ENCODE measurements at places on chromosomes 1 and 21. TPM values are rescaled to one million over a fixed set of nuclear protein-coding genes. Genes with fewer than 3 reads are reported as not detected.

STYXL2 gene
- total RNA-seq: 0.12 TPM

BACE2 gene
- 60.2 TPM for total RNA-seq

- H3K4me3 ChIP-seq: no peak overlapping the region
- H3K27ac ChIP-seq: no peak overlapping the region
- no peaks in the 10 kb centered on the region for H3K4me1 ChIP-seq
- DNase-seq: no peak
Observed at GRCh38 chr1:29485096-29485925, 249.0 kb downstream of the PTPRU start.

GRCh38 chr1:119116725-119117124, 23.7 kb downstream of the WARS2 start:
- no peak overlapping the region for H3K4me3 ChIP-seq
- H3K27ac ChIP-seq: no peak overlapping the region
- no peaks in the 10 kb centered on the region for H3K4me1 ChIP-seq
- no peaks in the 10 kb centered on the region for H3K27me3 ChIP-seq

GRCh38 chr1:33433509-33434362, 2.8 kb upstream of the PHC2 start:
- no peaks in the 10 kb centered on the region for H3K36me3 ChIP-seq
- no peak overlapping the region for H3K27ac ChIP-seq
- DNase-seq: peak; percentile 15
- no peaks in the 10 kb centered on the region for H3K27me3 ChIP-seq
- no peaks in the 10 kb centered on the region for H3K4me1 ChIP-seq

DNA sequence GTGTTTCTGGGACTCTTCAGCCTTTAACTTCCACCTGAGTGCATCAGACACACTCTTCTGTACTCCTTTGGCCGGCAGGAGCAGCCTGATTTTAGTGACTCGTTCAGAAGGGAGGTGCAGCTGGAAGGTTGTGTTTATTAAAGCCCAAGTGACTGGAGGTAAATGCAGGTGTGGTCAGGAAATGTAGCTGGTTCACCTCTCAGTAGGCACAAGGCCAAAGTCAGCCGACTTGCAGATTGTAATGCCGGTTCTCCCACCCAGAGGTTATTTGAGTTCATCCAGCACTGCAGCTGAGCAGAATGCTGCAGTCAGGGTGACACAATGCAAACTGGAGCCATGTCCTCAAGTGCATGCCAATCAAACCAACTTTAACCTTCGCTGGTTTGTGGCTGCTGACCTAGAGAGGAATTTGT, 91.5 kb downstream of the SPATA46 start:
- H3K36me3 ChIP-seq: no peaks in the 10 kb centered on the region
- peak; percentile 85 for DNase-seq
- H3K27me3 ChIP-seq: no peaks in the 10 kb centered on the region
- peak overlapping the region; percentile 2 for H3K4me3 ChIP-seq
- peak overlapping the region; percentile 64 for H3K27ac ChIP-seq
- peaks cover 29% of the 10 kb centered on the region for H3K4me1 ChIP-seq

DNA sequence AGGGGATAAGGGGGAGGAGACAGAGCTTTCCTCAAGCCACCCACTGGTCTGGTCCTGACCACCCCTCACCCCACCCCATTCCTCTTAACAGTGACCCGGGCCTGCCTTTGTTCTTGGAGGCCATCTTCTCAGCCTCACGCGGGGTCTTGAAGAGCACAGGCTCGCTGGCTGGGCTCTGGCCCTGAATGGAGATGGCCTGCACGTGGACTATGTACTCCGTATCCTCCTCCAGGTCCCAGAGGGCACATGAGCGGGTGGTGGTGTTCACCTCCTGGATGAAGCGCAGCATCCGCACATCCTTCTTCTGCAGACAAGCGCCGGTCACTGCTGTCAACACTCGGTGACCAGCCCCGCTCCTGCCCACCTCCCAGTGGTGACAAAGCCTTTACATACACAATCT, 2.6 kb downstream of the FNDC5 start:
- H3K27ac ChIP-seq: no peak overlapping the region
- no peaks in the 10 kb centered on the region for H3K36me3 ChIP-seq
- H3K4me3 ChIP-seq: no peak overlapping the region

CDK18 gene
- 7.7 TPM for total RNA-seq

Measured in pancreas (tissue), 10 donors.